ENCODE measurements at places on chromosomes 3 and 15.

- H3K27me3 ChIP-seq = no peaks in the 10 kb centered on the region
- no peaks in the 10 kb centered on the region for H3K4me1 ChIP-seq
- H3K27ac ChIP-seq = no peak overlapping the region
- H3K36me3 ChIP-seq = no peaks in the 10 kb centered on the region
- DNase-seq = no peak
Measured at GRCh38 chr3:72188536-72188935, 403.6 kb upstream of the PROK2 start.

- no peak overlapping the region for H3K4me3 ChIP-seq
- H3K4me1 ChIP-seq = peaks cover 4% of the 10 kb centered on the region
- no peaks in the 10 kb centered on the region for H3K36me3 ChIP-seq
- H3K27ac ChIP-seq = no peak overlapping the region
- no peaks in the 10 kb centered on the region for H3K27me3 ChIP-seq
Measured at GRCh38 chr15:77111789-77112188, 40.9 kb upstream of the TSPAN3 start.

DNA sequence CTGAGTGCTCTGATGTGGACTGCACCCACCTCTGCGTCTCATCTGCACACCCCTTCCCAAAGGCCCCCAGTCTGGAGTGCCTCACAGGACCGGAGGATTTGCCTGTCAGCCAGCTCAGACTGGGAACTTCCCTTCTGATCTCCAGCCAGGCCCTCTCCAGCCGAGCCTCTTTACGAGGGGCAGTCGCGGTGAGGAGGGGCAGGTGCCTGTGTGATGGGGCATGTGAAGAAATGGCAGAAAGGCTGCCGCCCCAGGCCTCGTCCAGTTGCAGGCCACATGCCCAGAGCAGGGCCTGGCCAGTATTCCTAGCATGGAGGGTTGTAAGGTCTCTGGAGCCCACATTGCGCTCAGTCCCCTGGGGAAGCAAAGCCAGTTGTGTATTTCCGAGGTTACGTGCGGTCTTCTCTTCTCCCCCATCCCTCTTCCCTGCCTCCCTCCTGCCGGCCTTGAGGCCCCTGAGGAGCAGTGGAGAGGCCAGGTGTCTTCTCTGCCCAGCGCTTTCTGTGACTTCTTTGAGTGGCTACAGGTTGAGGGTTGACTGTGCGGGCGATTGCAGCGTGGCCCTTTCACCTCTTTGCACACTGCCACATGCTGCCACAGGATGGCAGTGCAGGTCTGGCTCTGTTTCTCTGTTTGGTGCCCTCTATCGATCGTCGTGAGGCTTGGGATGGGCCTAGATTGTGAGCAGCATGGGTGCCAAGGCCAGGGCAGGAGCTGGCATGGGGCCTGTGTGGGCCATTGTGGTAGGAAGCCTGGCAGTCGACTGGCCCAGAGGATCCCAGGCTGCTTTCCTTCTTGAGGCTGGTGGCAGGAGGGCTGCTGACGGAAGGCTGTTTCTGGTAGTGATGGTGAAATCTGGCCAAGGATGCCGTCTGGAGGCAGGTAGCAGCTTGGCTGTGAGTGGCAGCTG lies 5.3 kb downstream of the CLK3 start:
- no peak overlapping the region for H3K4me3 ChIP-seq
- no peaks in the 10 kb centered on the region for H3K27me3 ChIP-seq
- no peak overlapping the region for H3K27ac ChIP-seq
- peaks cover 20% of the 10 kb centered on the region for H3K36me3 ChIP-seq
- peak; percentile 82 for DNase-seq
- peaks cover 42% of the 10 kb centered on the region for H3K4me1 ChIP-seq

DNA sequence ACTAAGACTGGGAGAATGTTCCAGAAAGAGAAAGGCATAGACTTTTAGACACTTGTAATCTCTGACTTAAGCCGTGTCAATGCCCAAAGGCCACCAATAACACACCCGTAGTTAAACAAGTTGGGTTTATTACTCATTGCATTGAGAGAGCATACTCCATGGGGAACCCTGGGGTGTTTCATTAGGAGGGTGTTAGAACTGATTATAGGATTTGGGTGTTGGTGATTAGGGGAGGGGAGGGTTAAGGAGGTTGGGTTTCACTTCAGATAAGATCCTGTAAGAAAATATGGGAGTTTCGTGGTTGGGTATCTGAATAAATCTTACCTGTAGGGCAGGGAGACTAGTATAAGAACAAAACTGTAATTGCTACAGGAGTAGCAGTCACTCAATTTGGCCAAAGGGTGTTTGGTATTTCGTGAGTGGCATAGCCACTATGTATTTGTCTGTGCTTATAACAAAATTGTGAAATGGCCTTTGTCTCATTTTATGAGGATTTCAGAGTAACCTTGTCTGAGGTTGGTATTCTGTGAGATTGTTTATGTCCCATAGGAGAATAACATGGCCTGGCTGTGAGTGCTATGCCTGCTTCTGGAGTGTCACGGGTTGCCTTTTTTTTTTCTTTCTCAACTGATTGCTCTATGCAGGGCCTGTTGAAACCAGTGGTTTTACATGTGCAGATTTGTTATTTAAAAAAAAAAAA lies 2.9 kb downstream of the HACD3 start:
- H3K27ac ChIP-seq = no peak overlapping the region
- H3K4me3 ChIP-seq = no peak overlapping the region
- DNase-seq = no peak
- H3K4me1 ChIP-seq = peaks cover 40% of the 10 kb centered on the region

- peaks cover 8% of the 10 kb centered on the region for H3K4me1 ChIP-seq
- no peak overlapping the region for H3K27ac ChIP-seq
- no peak for DNase-seq
Measured at GRCh38 chr3:167882057-167882667, 146.6 kb downstream of the SERPINI1 start.

- no peak overlapping the region for H3K27ac ChIP-seq
- DNase-seq = no peak
- peaks cover 40% of the 10 kb centered on the region for H3K4me1 ChIP-seq
- H3K36me3 ChIP-seq = no peaks in the 10 kb centered on the region
Measured at GRCh38 chr15:65532738-65533051, 2.4 kb downstream of the HACD3 start.

DNA sequence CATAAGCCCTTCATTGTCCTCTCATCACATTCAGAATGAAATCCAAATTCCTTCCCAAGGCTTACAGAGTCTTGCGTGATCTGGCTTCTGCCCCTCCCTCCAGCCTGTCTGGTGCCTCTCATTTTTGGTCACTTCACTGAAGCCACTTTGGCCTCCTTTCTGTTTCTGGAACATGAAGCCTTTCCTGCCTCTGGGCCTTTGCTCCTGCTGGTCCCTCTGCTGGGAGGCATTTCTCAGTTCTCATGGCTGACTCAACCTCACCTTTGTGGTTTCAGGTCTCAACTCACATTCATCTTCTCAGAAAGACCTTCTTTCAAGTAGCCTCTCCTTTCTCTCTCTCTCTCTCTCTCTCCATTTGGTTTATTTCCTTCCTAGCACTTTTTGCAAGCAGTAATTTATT lies 43.9 kb upstream of the BHLHE40 start:
- no peak overlapping the region for H3K4me3 ChIP-seq
- H3K27ac ChIP-seq = no peak overlapping the region
- H3K36me3 ChIP-seq = no peaks in the 10 kb centered on the region
- no peaks in the 10 kb centered on the region for H3K27me3 ChIP-seq
- no peaks in the 10 kb centered on the region for H3K4me1 ChIP-seq

DNA sequence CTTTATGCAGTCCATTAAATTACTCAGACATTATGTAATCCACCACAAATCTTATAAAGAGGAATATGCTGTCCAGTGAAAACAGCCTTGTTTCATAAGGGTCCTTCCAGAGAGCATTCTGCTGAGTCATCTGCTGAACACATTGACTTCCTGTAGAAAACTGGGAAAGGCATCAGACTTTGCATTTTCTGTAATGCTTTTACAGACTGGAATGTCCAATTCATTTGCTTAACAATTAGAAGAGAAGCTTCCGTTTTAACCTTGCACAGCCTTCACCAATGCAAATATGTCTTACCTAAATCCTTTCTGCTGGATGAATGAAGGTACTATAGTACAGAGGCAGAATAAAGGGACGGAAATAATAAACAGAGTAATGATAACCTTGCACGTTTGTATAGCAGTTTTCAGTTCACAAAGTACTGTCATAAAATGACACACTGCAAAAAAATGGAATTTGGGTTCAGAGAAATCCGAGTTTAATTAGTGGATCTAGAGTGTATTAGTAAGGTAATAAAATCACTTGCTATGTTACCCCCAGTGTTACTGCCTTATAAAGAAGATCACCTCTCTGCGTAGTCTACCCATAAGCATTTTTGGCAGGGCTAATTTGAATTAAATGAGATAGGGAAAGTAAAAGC lies 301.5 kb downstream of the PYDC2 start:
- DNase-seq = no peak
- H3K4me3 ChIP-seq = no peak overlapping the region
- no peaks in the 10 kb centered on the region for H3K36me3 ChIP-seq
- H3K4me1 ChIP-seq = no peaks in the 10 kb centered on the region
- H3K27me3 ChIP-seq = no peaks in the 10 kb centered on the region
- no peak overlapping the region for H3K27ac ChIP-seq

GRCh38 chr3:171290680-171291079 lies 169.5 kb downstream of the TNIK start:
- no peak overlapping the region for H3K27ac ChIP-seq
- H3K27me3 ChIP-seq = no peaks in the 10 kb centered on the region
- H3K36me3 ChIP-seq = no peaks in the 10 kb centered on the region
- H3K4me3 ChIP-seq = no peak overlapping the region

DNA sequence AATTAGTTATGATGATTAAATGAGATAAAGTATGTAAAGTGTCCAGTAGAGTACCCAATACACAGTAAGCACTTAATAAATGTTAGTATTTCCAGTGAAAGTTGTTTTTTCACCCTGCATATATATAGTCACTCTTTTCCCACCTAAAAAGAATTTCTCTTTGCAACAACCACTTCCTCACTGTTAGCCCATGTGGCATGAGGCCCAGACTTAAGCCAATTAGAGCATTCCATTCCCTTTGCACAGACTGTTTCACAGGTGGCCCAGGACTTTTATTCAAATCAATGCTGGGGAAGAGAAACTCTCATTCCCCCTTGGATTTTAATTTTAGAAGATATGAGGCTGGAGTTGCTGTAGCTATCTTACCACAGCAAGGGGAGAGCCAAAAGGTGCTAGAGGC lies 3.7 kb downstream of the IFT80 start:
- H3K4me1 ChIP-seq = peaks cover 6% of the 10 kb centered on the region
- no peaks in the 10 kb centered on the region for H3K36me3 ChIP-seq
- H3K4me3 ChIP-seq = no peak overlapping the region
- peak; percentile 40 for DNase-seq
- no peaks in the 10 kb centered on the region for H3K27me3 ChIP-seq
- peak overlapping the region; percentile 71 for H3K27ac ChIP-seq

DNA sequence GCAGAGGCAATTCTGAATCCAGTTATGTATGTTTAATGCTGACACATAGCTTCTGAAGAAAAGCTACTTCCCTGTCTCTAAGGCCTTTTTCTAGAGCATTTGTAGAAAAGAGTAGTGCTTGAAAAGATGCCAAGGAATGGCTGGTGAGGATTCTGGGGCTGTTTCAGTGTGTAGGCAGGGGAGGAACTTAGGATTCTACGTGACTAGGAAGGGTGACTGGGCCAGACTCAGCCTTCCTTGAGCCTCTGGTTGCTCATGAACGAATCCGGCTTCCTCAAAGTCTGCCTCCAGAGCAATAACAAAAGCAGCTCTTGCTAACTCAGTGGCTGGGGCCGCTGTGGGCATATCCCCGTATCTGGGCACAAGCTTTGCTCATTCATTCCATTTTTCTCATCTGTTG lies 104.8 kb upstream of the WNT5A start:
- no peak overlapping the region for H3K4me3 ChIP-seq
- H3K4me1 ChIP-seq = no peaks in the 10 kb centered on the region
- H3K27ac ChIP-seq = no peak overlapping the region
- no peak for DNase-seq
- H3K36me3 ChIP-seq = no peaks in the 10 kb centered on the region
- no peaks in the 10 kb centered on the region for H3K27me3 ChIP-seq
